ENCODE measurements at places on chromosomes 7 and 10.

DNA sequence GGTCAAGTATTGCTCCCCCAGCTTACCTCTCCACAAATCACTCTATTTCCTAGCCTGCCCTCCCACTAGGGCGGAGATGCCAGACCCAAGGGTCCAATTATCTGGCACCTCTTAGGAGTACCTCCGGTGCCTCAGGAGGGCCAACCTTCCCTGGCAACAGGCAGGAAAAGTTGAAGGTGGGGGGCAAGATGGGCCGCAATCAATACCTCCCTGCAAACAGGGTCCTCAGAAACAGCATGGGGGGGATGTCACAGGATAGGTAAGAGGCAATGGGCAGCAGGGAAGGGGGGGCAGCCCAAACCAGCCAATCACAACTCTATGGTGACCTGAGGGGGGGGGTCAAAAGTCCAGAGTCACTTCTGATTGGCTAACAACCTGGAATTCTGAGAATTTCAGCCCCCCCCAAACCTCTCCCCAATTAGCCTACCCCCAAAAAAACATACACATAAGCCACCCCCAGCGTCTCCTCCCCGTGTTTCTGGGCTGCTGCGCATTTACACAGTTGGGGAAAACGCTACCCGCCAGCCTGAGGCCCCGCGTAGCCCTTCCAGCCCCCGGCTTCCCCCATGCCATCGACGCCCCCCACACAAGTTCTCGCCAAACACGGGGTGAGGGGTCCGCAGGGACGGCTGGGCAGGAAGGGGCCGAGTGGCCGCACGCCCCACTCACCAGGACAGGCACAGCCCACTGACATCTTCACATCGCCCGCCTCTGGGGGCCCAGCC lies 589 bp downstream of the LDB1 start:
- peak; percentile 88 for DNase-seq

GRCh38 chr10:71569775-71570588 lies 149.6 kb downstream of the C10orf105 start:
- DNase-seq, result peak; percentile 28

GRCh38 chr7:133941496-133941895 lies 185.6 kb upstream of the LRGUK start:
- DNase-seq, result peak; percentile 85

- DNase-seq, result no peak
These were observed 54.1 kb downstream of the KIAA1217 start for GRCh38 chr10:24262929-24263590.

DNA sequence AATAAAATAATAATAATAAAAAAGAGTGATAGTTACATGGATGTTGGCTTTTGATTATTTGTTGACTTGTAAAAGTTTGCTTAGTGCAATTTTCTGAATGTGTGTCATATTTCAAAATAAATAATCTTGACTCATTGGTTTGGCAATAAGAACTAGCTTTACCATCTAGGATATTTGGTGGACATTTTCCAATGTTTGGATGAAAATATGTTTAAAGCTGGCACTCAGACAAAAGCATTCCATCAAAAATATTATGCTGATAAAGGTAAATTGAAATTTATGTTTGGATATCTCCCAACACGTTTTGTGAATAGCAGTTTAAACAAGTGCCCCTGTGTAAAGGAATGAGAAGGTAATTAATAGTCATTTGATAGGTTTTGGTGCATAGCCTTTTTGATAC lies 62.5 kb upstream of the KCNMA1 start:
- no peak for DNase-seq

DNA sequence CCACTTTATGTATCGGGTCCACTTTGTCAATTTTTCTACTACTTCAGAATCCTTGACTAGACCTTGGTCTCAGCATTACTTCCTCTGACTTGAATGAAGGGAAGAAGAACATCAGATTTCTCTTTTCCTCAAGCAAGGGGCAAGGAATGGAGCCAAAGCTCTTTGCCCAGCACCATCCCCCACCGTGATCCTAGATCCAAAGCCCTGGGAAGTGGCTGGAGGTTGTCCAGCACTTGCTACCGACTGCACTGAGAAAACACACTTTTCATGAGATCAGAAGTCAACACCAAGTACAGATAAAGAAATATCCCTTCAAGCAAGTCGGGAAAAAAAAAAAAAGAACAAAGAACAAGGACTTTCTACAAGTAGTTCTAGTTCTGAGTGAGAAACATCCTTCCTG lies 102.1 kb upstream of the DDC start:
- DNase-seq, result no peak

DNA sequence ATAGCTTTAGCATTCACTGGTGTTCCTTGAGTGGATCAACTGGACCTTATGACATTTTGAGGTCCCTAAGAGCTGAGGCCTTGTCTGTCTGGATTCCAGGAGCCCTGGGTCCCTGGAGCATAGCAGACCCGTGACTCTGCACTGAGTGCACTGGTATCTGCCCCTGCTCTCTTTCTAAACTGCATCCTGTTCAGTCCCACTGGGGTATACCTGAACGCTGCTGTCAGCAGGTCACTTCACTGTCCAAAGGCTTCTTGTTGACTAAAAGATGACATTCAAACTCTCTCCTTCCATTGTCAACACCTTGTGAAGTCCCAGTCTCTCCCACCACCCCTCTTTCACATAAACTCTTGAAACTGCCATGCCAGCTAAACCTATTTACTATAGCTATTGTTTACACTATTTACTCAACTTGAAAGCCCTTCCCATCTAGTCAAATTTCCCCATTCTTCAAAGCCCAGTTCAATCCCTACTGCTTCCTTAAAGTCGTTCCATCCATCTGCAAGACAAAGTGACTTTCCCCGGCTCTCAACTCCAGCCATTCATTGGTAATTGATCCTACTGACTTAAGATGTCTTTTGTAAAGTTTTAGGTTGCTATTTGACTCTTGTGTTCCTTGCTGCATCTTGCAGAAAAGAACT lies 523.3 kb downstream of the KCNMA1 start:
- DNase-seq, result no peak

DNA sequence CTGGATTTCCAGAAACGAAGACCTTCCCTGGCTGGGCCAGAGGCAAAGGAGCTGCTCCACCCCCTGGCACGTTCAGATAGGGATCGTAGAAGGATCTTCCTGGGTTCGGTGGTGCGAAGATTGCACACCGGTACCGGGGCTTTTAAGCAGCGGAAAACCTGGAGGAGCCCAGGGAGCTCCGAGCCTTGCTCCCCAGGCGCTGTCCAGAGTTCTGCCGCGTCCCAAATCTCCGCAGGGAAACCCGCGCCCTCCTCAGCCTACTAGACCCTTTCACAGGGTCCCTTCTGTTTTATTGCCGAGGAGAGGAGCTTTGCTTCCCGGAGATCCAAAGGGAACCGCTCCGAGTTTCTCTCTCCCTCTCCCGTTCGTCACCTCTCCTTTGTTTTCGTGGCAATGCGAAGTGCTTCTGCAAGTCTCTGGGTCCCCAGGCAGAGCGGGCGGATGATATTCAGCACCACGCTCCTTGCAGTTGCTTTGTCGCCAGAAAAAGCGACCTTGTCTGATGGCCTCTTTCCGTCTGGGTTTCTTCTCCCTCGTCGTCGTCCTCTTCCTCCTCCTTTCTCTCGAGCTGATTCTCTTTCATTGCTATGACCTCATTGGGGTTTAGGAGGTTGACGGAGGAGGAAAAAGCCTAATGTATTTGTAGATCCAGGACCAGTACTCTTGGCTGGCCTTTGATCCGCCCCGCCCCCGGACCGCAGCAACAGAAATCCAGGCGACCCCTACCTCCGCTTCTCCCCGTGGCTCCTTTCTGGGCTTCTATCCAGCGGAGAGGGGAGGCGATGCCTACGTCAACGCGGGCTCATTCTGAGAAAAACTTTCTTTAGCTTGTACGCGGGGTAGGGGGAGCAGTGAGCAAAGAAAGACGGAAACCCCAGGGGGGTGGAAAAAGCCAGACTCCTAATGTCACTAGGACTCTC lies at the start of gene TMEM196:
TMEM196 (minus strand) TSS at position 777 of the 920 bp plus-strand sequence. CDS start 921 bp downstream, outside the sequence.
- DNase-seq, result peak; percentile 31

GRCh38 chr10:58264780-58265179 lies 2.9 kb downstream of the IPMK start:
- DNase-seq, result no peak

DNA sequence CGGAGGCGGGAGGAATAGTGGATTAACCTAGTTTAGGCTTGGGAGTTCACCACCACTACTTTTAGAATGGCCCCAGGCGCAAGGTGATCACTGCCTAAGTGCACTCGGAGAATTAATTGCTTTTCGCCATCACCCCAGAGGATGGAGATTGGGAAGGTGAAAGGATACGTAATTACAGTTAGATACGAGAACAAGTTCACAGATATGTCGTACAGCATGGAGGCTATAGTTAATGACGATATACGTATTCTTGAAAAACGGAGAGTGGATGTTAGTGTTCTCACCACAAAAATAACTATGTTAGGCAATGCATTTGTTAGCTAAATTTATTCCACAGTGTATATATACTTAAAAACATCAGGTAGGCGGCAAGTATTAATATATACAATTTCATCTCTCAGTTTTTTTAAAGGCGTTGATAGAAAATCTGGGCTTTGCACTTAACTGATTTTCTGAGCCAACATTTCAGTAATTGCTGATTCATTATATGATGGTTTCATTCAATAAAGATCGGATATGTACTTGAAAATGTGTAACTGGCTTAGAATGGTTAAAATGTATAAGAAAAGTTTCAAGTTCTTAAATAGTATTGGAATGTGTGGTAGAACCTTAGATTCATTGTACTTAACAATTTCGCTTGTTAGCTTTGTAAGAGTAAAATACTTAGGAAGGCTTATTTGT lies 683 bp downstream of the CDC123 start:
- no peak for DNase-seq

DNA sequence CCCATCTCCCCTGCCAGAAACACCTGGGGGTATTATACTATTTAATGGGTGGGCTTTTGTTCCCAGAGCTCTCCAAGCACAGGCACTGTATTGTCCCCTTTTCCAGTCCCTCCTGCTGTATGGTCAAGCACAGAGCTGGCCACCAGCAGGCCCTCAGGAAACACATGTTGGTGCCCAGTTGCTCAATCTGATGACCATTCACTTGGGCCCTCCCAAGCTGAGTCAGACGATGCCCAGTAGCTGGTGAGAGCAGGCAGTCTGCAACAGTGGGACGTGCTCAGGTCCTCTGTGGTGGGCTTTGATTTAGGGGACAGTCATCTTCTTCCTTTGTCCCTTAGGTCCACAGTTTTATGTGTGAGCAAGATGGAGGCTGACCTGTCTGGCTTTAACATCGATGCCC lies 11.8 kb downstream of the SFXN2 start:
- no peak for DNase-seq

GRCh38 chr7:44650772-44651171 lies 44.3 kb downstream of the OGDH start:
- DNase-seq, result no peak

- no peak for DNase-seq
These were observed 6.0 kb downstream of the PLAU start for GRCh38 chr10:73916761-73917470.

DNA sequence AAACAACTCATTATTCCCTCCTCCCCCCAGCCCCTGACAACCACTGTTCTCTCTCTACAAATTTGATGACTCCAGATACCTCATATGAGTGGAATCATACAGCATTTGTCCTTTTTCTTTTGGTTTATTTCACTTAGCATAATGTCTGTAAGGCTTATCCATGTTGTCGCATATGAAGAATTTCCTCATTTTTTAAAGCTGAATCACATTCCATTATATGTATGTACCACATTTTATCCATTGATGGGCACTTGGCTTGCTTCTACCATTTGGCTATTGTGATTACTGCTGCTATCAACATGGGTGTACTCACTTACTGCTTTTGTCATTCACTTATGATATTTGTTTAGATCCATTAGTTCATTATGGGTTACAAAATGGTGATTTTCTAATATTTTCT lies 112.8 kb downstream of the BUB3 start:
- peak; percentile 53 for DNase-seq

DNA sequence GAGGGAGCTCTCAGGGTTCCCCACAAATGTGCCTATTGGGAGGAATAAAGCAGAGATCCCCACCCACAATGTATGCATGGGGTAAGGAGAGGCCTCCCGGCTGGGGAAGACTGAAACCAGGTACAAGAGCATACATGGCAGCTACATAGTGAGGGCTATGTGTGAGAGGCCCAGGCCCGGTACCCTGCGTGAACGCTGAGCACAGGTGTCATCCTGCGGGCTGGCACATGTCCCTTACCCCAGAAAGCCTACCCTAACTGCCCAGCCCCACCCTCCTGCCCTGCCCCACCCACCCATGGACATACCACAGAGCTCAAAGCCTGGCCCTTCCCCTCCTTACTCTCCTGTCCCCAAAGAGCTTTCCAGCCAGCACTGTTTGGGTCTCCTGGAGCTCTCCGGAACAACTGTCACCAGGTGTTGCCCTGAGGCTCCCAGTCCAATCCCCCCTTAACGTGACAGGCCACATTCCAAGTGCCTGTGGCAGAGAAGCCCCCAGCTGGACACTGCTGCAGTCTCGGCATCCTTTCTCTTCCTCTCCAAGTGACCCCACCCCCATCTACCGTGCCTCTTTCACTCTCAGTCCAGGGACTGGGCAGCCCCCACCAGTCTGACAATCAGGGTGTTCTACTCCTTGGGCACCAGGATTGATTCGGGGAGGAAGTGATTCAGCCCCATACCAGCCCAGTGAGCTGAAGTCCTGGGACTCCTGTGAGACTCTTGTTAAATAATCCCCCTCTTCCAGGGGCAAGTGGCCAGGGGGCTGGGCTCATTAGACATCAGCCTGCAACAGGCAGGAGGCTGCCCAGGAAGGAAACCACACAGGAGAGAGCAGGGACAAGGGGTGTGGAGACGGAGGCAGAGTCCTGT lies 19.6 kb downstream of the GRID1 start:
- no peak for DNase-seq

- peak; percentile 32 for DNase-seq
These were observed 669 bp downstream of the PI4K2A start for GRCh38 chr10:97640868-97641811.

All from fibroblast of skin of abdomen (primary cell).